ENCODE measurements at places on chromosomes 1 and 21.

DNA sequence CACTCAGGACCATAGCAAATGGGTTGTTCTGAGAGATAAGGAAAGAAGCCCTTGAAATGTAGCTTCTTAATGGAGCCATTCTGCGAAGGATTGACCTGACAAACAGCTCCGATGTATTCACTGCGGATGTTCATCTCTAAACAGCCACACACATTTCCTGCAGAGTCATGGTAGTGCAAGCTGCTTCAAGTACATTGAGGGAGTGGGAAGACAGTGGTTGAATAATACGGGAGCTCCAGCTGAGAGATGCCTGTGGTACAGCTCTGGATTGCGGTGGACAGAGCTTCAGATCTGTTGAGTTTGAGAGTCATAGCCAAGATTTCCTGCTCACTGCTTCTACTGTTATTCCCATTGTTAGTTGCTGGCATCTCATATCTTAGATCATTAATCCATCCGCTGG is 86.6 kb downstream of the ZBTB18 start:
- DNase-seq: peak; percentile 73

GRCh38 chr1:218702775-218703174 is 357.6 kb downstream of the TGFB2 start:
- DNase-seq: no peak

DNA sequence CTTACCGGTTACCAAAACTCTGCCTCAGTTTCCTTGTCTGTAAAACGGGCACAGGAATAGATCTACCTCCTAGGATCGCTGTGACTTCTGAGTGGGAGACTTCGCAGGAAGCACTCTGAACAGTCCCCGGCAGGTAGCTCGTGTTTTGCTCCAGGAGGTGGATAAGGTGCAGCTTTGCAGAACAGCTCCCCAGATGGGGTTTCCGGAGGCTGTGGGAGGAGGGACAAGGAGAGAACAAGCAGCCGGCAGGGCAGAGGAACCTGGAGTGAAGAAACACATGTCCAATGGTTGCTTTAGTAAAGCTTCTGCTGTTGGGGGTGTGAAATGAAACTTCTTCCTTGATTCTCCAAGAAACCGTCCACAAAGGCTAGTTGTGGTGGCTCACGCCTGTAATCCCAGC is 95.5 kb upstream of the TARDBP start:
- no peak for DNase-seq

DNA sequence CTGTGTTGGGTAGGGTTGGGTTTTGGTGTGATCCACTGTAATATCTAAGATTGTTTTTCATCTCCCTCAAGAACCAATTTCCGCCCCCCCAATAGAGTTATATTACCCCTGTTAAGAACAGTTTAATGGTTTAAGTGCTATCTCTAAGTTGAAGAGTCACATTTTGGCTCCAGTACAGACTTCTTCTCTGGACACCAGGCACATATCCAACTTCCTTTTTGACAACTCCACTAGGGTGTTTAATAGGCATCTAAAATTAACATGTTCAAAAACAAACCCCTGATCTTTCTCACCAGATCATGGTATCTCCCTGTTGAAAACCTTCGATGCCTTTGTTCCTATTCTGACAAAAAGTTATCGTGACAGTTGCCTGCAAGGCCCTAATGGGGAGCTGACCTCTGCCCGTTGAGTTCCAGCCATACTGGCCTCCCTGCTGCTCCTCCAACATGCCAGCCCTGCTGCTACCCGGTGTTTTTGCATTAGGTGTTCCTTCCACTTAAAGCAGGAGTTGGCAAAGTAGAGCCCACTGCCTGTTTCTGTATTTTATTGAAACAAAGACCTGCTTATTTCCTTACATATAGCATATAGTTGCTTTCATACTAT is 18.6 kb downstream of the USP24 start:
- DNase-seq: no peak

DNA sequence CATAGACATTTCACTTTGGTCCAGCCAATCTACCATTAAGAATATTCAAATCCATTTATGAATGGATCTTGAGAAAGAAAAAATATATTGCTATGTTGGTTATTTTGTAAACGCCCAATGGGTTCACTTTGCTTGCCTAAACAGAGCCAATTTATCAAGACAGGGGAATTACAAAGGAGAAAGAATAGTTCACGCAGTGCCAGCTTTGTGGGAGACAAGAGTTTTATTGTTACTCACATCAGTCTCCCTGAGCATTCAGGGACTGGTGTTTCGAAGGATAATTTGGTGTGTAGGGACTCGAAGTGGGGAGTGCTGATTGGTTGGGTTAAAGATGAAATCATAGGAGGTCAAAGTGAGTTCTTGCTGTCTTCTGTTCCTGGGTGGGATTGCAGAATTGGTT is 135.3 kb downstream of the GABPA start:
- no peak for DNase-seq

- no peak for DNase-seq
Observed at GRCh38 chr1:43396059-43396458, 6.4 kb downstream of the SZT2 start.

DNA sequence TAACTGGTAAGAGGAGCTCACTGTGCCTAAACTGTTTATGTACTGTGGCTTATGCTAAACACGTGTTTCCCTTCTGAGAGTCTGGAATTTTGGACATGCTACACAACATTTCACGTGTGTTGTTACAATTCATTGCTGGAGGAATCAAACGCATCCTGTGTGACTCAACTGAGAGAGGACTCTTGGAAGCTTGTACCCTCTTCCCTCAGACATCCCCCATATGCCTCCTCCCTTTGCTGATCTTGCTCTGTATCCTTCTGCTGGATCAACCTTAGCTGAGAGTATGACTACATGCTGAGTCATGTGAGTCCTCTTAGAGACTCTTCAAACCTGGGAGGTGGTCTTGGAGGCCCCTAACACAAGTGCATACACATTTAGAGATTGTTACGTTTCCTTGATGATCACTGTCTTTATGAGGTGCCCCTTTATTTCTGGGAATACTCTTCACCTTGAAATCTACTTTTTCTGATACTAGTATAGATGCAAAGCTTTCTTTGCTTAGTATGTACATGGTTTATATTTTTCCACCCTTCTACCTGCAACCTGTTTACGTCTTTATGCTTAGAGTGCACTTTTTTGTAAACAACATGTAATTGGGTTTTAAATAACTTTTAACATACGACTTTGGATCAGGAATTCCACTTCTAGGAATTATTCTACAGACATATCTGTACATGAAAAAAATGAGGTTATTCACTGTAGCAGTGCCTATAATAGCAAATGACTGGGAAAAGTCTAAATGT is 8.7 kb downstream of the NPHP4 start:
- DNase-seq: peak; percentile 76

GRCh38 chr1:30541721-30542485 is 181.5 kb downstream of the MATN1 start:
- no peak for DNase-seq

GRCh38 chr1:152886085-152886484 is 8.0 kb downstream of the SMCP start:
- peak; percentile 29 for DNase-seq

- peak; percentile 59 for DNase-seq
Observed at GRCh38 chr21:38646213-38646837, 148.0 kb upstream of the ERG start.

DNA sequence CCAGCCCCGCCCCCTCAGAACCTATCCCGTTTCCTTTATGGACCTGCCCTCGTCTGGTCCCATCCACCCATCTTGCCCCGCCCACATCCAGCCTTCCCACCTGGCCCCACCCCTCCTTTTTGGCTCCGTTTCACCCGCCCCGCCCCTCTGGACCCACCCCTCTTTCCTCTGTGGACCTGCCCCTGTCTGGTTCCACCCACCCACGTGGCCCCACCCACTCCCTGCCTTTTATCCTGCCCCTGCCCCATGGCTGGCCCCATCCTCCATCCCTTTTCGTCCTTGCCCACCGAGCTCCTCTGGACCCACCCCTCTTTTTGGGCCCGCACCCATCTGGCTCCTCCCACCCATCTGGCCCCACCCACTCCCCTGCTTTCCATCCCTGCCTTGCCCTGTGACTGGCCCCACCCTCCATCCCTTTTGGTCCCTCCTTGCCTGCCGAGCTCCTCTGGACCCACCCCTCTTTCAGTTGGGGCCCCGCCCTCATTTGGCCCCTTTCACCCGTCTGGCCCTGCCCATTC is 177.3 kb downstream of the CAMTA1 start:
- no peak for DNase-seq

GRCh38 chr1:88800382-88801051 is 90.8 kb downstream of the GTF2B start:
- DNase-seq: peak; percentile 48

DNA sequence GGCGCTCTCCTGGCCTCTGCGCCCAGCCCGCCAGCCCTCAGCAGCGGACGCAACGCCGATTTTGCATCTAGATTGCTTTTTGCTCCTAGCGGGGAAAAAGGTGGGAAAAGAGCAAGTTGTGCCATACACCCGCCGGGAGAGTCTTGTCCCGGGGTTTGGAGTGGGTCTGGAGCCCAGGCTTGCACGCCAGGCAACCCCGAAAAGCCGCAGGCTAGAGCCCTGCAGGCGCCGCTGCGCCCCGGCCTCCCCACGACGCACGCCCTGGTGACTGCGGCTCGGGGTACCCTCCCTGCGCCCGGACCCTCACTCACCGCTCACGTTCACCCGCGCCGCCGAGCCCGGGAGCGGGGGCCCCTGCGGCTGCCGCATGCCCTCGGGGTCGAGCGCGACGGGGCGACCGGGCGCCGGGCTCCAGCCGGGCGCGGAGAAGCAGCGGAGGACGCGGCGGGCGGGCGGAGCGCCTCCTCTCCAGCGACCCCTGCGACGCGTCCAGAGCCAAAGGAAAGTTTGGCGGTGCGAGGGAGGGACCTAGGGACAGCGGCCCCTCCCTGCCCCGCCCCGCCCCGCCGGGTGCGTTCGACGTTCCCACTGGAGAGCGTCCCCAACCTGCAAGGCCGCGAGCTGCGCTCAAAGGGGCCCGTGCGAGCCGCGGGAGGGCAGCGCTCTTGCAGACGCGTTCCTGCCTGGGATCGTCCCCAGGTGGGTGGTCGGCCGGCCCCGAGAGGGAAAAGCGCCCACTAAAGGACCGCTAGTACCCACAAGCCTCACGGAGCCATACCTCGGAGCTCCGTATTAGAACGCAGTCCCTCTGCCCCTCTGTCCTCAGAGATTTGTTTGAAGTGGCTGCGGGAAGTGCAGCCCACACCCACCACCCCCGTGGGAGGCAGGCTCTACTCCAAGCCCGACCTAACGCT is at the start of gene LPAR3:
TSS of gene LPAR3 (minus strand) at position 502 of the 914 bp plus-strand sequence. CDS start 27,086 bp downstream, outside the sequence.
- no peak for DNase-seq

GRCh38 chr1:38859561-38860453 is at the start of gene RRAGC:
TSS of gene RRAGC (minus strand) at chr1:38859772. CDS start at chr1:38859646, 126 bp downstream.
- peak; percentile 99 for DNase-seq

- DNase-seq: peak; percentile 12
Observed at GRCh38 chr1:212290608-212291007, 5.4 kb downstream of the PPP2R5A start.

DNA sequence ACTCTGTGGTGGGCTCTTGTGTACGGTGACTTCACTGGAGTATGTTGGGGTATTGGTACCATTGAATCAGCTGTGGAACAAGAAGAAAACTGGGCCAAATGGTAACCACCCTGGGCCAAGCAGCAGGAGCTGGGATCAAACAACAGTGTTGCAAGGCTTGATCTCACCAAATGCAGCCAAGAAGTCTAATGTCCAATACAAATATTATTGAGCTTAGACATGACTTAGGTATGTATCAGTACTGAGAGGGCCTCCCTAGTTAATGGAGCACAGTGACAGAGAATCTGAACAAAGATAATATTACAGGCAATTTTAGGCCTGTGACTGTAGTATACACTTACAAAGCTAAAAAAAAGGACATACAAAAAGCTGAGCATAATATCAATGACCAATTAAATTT is 604.8 kb downstream of the PLA2G4A start:
- peak; percentile 39 for DNase-seq

DNA sequence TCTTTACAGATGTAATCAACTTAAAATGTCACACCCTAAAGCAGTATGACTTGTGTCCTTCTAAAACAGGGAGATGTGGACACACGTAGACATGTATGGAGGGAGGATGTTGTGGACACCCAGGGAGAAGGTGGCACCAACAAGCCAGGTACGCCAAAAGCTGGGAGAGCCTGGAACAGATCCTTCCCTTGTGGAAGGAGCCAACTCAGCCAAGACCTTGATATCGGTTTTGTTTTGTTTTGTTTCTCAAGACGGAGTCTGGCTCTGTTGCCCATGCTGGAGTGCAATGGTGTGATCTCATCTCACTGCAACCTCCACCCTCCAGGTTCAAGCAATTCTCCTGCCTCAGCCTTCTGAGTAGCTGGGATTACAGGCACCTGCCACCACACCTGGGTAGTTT is 45.6 kb downstream of the CHAF1B start:
- DNase-seq: no peak

DNA sequence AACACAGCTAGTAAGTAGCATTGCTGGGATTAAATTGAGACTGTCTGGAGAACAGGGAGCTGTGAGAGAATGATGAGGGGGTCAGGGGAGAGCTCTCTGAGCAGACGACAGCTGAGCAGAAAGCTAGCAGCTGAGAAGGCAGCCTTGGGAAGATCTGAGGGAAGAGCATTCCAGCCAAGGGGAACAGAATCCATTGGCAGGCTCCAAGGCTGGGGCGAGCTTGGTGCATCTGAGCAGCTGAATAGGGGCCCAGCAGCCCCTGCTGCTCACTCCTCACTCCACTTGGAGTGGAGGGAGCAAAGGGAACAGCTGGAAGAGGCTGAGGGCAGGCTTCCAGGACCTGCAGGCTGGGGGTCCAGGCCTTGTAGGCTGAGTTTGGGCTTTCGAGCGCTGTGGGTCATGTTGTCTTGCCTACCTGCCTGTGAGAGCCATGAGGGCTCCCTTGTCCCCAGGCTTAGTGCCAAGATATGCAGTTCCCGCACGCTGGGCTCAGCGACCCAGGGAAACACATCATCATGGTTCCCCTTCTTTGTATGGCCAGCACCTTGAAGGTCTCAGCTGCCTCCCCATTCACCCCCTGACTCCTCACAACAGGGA is 10.5 kb downstream of the ACOT11 start:
- DNase-seq: no peak

GRCh38 chr21:27466140-27466539 is 499.3 kb upstream of the ADAMTS5 start:
- no peak for DNase-seq

GRCh38 chr1:231020816-231021215 is 19.2 kb downstream of the FAM89A start:
- no peak for DNase-seq

- no peak for DNase-seq
Observed at GRCh38 chr1:207740207-207740606, 11.6 kb upstream of the CD46 start.

GRCh38 chr1:38523568-38523939 is 336.0 kb downstream of the RRAGC start:
- DNase-seq: no peak

GRCh38 chr1:76554283-76554682 is 313.0 kb upstream of the ST6GALNAC5 start:
- no peak for DNase-seq
